ENCODE measurements at places on chromosomes 4 and X. TPM values are rescaled to one million over a fixed set of nuclear protein-coding genes. Genes with fewer than 3 reads are reported as not detected.

Gene IL2RG
- 0.15 TPM for total RNA-seq

Gene ADH4
- total RNA-seq: not detected

Gene JAKMIP1
- total RNA-seq: not detected

Gene SHROOM4
- not detected for total RNA-seq

Gene PRPS2
- total RNA-seq: 37.3 TPM

Gene NRK
- not detected for total RNA-seq

Gene PHKA1
- total RNA-seq: 28.5 TPM
